Sigmoid colon (tissue), 7 donors: ENCODE measurements at places on chromosomes 16 and 17. TPM values are rescaled to one million over a fixed set of nuclear protein-coding genes. Genes with fewer than 3 reads are reported as not detected.
A peak's percentile ranks its signal among the peaks of the same experiment; 100 is the strongest.

- peak; percentile 73 for DNase-seq
These were observed 16.8 kb upstream of the PLLP start for GRCh38 chr16:57301126-57301817.

SLC38A7 gene
- 17.4 TPM for total RNA-seq

GFER gene
- 17.5 TPM for total RNA-seq

CIITA gene
- 4.9 TPM for total RNA-seq

HOXB9 gene
- not detected for total RNA-seq

SRL gene
- total RNA-seq, result 0.33 TPM

HNF1B gene
- 0.28 TPM for total RNA-seq
